ENCODE measurements at places on chromosomes 4 and X.

DNA sequence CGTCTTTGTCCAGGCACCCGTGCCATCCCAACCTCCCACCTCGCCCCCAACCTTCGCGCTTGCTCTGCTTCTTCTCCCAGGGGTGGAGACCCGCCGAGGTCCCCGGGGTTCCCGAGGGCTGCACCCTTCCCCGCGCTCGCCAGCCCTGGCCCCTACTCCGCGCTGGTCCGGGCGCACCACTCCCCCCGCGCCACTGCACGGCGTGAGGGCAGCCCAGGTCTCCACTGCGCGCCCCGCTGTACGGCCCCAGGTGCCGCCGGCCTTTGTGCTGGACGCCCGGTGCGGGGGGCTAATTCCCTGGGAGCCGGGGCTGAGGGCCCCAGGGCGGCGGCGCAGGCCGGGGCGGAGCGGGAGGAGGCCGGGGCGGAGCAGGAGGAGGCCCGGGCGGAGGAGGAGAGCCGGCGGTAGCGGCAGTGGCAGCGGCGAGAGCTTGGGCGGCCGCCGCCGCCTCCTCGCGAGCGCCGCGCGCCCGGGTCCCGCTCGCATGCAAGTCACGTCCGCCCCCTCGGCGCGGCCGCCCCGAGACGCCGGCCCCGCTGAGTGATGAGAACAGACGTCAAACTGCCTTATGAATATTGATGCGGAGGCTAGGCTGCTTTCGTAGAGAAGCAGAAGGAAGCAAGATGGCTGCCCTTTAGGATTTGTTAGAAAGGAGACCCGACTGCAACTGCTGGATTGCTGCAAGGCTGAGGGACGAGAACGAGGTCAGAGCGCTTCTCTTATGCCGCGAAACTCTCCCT lies at the start of gene TET2:
Gene TET2, plus strand, starts transcription at position 601 of the 740 bp plus-strand sequence. CDS start 87,067 bp downstream, outside the sequence.
- peak; percentile 84 for DNase-seq

DNA sequence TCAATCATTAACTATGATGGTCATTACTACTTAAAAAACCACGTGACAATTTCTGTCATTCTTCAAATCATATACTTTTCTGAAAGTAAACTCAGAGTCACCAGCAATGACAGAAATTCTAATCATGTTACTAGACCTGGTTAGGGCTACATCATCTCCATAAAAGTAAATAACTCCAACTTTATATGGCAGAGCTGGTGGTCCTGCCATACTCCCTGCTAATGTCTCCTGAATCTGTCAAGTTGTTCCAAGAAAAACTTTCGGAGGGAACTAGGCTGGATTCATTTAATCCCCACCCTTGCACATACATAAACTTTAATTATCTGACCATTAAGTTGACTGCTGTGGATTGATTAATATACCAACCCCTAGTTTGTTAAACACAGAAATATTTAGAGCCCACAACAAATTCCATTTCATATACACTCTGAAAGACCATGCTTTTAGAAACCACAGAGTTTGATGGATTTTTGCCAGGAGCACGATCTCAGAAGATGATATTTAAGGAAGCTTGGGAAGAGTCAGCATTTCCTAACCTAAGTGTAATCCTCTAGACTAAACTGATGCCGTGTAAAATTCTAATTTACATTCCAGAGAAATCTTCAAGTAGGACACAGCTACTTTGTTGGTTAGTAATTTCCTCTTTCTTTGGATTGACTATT lies 577.0 kb downstream of the FAT4 start:
- no peak for DNase-seq

- DNase-seq, result no peak
These were observed 6.4 kb downstream of the SYP start for GRCh38 chrX:49193542-49193964.

DNA sequence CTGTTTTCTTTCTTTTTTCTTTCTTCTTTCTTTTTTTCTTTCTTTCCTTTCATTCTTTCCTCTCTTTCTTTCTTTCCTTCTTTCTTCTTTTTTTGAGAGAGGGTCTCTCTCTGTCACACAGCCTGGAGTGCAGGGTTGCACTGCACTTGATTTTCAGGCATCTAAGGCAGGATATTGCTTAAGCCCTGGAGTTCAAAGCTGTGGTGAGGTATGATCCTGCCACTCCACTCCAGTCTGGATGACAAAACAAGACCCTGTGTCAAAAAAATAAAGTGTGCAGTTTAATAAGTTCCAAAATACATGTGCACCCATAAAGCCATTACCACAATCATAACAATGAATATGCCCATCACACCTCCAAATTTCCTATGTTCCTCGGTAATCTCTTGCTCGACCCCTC lies 10.6 kb upstream of the ZNF718 start:
- no peak for DNase-seq

GRCh38 chr4:156946516-156947424 lies 24.8 kb downstream of the PDGFC start:
- no peak for DNase-seq

DNA sequence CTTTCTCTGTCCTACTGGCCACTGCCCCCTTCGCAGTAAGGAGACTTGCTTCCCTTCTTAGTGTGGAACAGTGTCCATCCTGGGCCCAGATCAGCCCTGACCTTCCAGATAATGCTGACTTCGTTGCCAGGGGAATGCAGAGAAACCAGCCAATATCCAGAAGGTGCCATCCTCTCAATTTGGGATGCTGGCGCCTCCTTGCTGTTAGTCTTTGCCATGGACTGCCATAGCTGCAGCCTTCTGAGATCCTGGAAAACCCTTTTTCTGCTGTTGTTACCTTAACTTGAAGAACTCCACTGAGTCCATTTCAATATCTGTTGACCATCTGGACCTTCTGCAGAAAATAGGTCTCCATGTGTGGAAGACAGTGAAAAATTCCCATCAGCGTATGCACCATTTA lies 21.8 kb downstream of the RAI2 start:
- no peak for DNase-seq

GRCh38 chr4:113186913-113187312 lies 137.5 kb downstream of the ANK2 start:
- no peak for DNase-seq

GRCh38 chrX:110280954-110281353 lies 36.9 kb downstream of the AMMECR1 start:
- DNase-seq, result no peak

DNA sequence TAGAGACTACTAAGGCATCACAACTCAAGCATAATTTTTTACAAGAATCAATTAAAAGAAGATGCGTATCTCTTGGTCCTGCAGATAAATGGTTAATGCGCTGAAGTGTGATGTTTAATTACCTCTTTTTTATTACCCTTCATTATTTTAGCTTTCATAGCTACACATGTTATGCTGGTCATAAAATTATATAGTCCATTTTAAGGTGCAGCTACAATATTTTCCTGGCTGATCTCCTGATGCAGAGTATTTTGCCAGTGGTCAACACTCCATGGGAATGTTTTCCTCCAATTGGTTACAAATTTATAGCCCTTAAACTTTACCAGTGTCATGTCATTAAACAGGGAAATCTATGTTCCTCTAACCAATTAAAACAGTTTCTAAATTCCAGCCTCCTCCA lies 1617.2 kb downstream of the PCDH7 start:
- no peak for DNase-seq

DNA sequence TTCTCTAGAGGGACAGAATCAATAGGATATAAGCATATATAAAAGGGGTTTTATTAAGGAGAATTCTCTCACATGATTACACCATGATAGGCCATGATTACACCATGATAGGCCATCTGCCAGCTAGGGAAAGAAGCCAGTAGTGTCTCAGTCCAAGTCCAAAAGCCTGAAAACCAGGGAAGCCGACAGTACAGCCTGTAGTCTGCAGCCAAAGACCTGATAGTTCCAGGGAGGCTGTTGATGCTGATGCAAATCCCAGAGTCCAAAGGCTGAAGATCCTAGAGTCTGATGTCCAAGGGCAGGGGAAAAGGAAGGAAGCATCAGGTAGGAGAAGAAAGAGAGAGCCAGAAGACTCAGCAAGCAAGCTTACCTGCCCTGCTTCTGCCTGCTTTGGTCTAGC lies 411.3 kb upstream of the EMCN start:
- DNase-seq, result no peak

DNA sequence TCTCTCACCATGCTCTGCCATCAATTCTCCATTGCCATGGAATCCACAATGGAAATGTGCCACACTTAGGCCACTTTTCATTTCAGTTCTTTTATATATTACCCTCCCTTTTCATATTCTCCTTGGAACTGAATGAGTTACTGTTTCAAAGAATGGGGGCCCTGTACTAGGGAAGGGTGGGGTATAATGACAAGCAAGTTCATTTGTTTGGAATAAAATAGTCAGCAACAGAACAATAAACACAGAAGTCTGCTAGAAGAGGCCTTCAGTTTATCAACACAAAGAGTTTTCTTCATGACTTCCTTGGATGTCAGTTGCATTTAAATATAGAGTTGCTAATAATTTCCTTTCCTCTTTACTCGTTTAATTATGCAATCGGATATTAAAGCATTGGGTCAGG lies 478.3 kb upstream of the FTHL17 start:
- no peak for DNase-seq

DNA sequence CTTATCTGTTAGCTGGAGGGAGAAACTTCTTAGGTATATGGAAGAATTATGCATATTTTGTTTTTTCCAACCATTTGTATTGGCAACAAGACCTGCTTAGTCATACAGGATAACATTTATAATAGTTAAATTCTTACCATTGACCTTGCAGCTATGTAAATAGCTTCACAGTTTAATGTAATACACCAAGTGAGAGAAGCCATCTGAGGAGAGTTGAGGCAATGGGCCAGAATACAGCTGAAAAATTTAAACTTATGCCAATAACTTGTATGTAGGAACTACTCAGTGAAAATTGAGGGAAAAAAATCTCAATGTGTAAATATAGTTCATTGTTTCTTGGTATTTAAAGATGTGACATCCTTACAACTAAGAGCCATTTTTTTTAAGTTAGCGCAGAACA lies 273.5 kb downstream of the DACH2 start:
- DNase-seq, result no peak

DNA sequence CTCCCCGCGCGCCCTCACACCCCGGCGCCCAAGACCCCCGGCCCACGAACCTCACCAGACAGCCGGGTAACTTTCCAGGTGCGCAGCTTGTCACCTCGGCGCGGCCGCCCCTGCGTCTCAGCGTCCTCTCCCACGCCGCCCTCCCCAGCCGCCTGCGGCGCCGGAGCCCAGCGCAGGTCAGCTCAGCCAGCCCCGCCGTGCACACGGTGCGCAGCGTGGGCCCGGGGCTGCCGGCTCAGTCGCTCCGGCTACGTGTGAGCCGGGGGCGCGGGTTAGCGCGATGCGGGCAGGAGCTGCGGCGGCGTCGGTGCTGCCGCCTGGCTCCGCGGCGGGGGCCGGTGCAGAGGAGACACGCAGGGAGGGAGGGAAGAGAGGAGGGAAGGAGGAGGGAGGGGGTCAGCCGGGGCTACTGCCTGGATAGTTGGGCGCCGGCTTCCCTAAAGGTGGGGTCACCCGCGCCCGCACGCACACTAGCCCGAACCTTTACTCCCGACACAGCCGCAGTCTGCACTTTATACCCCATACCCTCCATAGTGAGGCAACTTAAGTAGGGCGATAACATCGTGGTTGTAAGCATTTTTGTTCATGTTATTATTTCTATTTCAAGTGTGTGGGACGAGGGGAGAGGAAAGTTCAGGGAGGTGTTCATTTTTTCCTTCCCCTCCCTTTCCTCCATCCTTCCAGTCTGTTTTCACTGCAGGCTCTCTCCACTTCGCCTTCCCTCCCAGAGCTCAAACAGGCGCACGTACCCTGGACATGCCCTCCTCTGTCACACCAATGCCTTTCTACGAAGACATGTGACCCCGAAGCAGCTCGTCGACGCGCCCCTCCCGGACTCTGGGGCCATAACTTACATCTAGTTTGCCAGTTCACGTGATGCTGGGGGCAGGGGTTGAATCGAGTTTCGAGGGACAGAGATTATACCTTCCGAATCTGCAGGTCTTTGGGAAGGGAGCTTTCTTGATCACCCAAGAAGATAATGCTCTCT lies at the start of gene PRKG2:
Gene PRKG2, minus strand, starts transcription at position 342 of the 988 bp plus-strand sequence. CDS start 10,175 bp downstream, outside the sequence.
- no peak for DNase-seq

GRCh38 chr4:12126474-12126873 lies 697.8 kb upstream of the HS3ST1 start:
- DNase-seq, result peak; percentile 19

DNA sequence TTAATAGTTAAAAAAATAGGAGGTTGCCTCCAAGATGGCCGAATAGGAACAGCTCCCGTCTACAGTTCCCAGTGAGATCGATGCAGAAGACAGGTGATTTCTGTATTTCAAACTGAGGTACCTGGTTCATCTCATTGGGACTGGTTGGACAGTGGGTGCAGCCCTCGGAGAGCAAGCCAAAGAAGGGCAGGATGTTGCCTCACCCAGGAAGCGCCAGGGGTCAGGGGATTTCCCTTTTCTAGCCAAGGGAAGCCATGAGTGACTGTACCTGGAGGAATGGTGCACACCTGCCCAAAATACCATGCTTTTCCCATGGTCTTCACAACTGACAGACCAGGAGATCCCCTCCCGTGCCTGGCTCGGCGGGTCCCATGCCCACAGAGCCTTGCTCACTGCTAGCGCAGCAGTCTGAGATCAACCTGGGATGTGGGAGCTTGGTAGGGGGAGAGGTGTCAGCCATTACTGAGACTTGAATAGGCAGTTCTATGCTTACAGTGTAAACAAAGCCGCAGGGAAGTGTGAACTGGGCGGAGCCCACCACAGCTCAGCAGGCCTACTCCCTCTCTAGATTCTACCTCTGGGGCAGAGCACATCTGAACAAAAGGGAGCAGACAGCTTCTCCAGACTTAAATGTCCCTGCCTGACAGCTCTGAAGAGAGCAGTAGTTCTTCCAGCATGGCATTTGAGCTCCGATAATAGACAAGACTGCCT lies 47.5 kb downstream of the PPA2 start:
- DNase-seq, result no peak

DNA sequence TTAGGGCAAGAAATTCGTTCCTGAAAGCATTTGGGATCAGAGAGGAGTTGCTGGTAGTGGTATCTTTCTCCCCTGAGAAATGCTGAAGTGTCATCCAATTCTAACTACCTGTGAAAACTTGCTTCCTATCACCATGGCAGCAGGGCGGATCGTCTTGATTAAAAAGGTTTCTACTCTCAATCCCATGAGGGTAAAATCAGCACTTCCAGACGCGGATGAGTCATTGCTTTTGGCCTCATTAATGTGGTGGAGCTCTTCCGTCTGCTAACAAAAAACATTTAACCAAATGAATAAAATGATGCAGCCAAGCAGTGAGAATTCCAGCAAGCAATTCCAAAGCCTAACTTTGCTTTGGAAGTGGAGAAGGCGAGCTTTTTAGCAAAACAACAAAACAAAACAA lies 325.6 kb downstream of the CAMK2D start:
- DNase-seq, result peak; percentile 5

DNA sequence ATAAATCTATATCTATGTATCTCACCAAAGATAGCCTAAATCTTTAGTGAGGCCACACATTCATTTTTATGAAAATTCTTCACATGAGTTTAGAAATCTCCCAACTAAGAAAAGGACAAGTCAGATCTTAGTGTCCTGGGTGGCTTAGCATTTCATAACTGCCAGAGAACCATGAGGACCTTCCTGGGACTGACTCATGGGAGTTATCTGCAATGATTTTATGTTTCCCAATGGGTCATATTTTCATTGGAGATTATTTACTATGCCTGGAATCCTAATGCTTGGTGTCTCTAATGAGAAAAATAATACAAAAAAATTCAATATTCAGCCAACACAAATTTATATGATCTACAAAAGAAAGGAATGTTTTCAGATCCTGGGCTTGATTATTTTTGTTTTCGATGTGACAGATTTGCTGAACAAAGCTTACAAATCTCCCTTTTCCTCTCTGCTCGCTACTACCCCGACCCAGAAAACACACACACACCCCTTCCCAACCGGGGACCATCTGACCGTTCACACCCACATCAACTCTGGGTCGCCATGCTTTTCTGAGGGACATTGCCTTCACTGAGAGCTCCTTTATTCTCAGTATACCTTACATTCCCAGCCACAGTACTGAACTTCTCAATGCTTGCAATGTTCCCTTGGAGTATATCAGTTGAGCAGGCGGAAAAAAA lies 40.1 kb downstream of the SORBS2 start:
- no peak for DNase-seq

- DNase-seq, result no peak
These were observed 31.0 kb upstream of the STX18 start for GRCh38 chr4:4572821-4573220.

Measured in CD4-positive, alpha-beta T cell treated with Interleukin-4 for 4 hours (primary cell).